ENCODE measurements at places on chromosomes 6 and 20. TPM values are rescaled to one million over a fixed set of nuclear protein-coding genes. Genes with fewer than 3 reads are reported as not detected.

TENT5A gene
- total RNA-seq, result 1.1 TPM

C20orf202 gene
- not detected for total RNA-seq

CHMP4B gene
- 149 TPM for total RNA-seq

MAFB gene
- 0.15 TPM for total RNA-seq

TSPYL4 gene
- total RNA-seq, result 3.2 TPM

RIPPLY2 gene
- total RNA-seq, result 0.49 TPM

CST2 gene
- total RNA-seq, result 1.1 TPM

WFDC10B gene
- total RNA-seq, result not detected

ULBP2 gene
- total RNA-seq, result 4.6 TPM

EPB41L1 gene
- total RNA-seq, result 78.7 TPM

CRISP3 gene
- not detected for total RNA-seq

FAM209B gene
- 0.33 TPM for total RNA-seq

Measured in A549 treated with AZD2906 at 1 μM for 4 hours (cell line).